ENCODE measurements at places on chromosomes 3 and 15. TPM values are rescaled to one million over a fixed set of nuclear protein-coding genes. Genes with fewer than 3 reads are reported as not detected.

The WDR49 gene
- not detected for total RNA-seq

The WDR72 gene
- total RNA-seq, result 6.4 TPM

The RPL4 gene
- total RNA-seq, result 3,351 TPM

The A4GNT gene
- total RNA-seq, result 0.67 TPM

The NISCH gene
- 52.1 TPM for total RNA-seq

The RFX7 gene
- total RNA-seq, result 10.0 TPM

The RSL24D1 gene
- total RNA-seq, result 96.7 TPM

The TM6SF1 gene
- 0.52 TPM for total RNA-seq

The SNX1 gene
- 73.9 TPM for total RNA-seq

The DUOXA2 gene
- total RNA-seq, result 24.6 TPM

The REC114 gene
- total RNA-seq, result not detected

The WDR93 gene
- 0.13 TPM for total RNA-seq

The SLC51B gene
- total RNA-seq, result 6.5 TPM

The NUP210 gene
- total RNA-seq, result 8.3 TPM

The ACTR8 gene
- 27.2 TPM for total RNA-seq

The PRSS50 gene
- total RNA-seq, result 1.1 TPM

The FBN1 gene
- total RNA-seq, result 172 TPM
